Chondrocyte (in vitro differentiated cells): ENCODE measurements at places on chromosomes 16 and 17.

DNA sequence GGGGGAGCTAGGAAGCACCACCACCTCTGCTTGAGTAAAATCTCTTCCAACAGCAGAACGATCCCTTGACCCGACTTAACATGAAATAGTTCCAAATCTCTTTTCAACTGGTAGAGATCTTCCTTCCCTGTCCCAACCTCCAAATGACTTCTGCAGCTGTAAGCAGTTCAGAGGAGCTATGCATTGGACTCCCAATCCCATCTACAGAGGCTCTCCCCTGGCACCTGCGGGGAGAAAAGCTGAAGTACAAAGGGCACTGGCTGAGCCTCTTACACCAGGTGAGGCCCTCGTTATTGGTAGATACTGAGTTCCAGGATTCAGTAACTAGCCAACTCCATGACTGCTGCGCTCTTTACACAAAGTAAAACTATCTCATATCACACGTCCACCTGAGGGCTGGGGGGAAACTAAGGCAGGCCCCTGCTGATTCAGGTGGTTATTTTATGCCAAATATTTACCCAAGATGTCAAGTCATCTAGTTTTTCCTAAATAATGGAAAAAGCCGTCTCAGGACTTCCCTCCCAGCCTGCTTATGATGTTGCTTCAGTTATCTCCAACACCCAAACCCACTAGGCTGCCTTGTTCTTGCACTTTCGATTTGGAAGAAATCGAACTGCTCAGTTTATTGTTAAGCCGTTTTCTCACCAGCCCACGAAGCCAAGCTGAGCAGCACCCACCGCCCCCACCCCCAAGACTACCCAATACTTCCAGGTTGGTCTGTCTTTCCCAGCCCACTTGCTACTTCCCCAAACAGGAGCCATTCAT lies 3.2 kb downstream of the ACTG1 start:
- no peak for DNase-seq

DNA sequence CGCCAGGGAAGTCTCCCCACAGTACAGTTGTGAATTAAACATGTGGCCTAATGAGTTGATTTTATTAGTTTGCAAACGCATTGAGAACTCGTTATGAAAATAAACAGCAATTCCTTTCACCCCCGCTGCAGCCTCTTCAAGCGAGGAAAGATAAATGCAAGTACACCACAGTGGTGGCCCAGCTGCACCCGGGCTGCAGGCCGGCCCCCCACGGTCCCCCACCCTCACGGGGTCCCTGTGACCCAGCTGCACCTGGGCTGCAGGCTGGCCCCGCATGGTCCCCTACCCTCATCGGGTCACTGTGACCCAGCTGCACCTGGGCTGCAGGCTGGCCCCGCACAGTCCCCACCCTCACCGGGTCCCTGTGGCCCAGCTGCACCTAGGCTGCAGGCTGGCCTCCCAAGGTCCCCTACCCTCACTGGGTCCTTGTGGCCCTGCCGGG lies 32.2 kb downstream of the SDK2 start:
- peak; percentile 61 for DNase-seq

DNA sequence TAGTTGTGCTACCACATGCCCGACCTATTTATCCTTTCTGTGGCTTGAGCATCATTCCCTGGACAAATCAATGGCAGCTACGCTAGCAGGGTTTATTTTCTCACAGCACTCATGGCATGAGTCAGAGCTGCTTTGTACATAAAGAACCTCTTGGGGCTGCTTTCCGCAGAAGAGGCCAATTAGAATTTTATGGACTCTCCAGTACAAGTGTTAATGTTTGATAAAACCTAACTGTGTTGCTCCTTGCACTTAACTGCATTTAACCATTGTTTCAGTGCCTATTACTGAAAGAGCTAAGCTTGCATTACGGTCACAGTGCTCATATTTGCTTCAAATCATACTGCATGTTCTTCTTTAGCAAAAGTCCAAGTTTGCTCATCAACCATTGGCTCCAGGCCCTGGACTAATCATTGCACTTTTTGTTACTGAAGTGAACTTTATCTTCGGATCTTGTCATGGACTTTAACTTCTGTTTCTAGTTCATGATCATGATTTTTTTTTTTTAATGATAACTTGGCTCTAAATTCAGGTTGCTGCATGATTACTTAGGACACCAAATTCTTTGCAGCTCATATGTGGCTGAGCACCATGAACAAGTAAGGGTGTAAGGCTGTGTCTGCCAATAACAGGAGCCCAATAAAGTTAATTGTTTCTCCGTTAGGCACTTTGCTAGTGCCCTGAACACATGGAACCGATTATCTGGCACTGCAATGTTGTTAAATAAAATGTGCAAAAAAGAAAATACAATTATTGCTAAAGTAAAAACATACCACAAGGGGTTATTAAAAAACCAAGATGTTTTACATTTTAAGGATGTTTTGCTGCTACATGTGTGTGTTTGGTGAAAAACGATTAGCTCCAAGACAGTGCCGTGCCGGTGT lies 492.2 kb downstream of the KCNJ2 start:
- no peak for DNase-seq

GRCh38 chr16:3173892-3174617 lies 13.9 kb upstream of the OR1F1 start:
- DNase-seq, result no peak

DNA sequence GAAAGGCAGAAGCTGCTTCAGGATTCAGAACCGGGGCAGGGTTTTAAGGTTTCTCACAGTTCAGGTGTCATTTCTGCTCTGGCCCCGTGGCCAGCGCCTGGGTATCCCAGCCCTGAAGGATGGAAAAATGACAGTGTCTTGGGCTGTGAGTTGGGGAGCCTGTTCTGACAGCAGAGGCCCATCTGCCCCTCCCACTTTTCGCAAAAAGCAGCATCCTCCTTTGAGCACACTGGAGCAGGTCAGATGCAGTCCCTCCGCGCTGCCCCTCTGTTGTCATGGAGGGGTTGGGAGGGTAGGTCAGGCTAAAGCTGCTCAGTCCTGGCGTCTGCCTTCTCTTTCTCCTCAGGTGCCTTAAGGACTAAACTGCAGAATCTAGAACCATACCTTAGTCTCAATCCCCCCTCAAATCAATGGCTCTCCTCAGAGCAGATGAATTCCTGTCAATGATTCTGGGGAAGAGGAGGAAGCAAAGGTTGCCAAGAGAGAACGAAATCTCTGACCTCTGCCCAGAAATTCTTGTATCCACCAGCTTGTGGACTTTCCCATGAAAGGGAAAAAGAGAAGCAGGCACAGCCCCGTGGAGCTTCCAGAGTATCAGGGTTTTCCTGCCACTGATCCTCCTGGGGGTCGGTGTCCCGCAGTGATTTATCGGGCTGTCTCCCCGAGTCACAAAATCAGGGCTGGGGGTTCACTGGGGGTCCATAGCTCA lies 7.3 kb downstream of the NEUROD2 start:
- DNase-seq, result no peak
